Glutamatergic neuron (in vitro differentiated cells): ENCODE measurements at places on chromosomes 11 and 22. TPM values are rescaled to one million over a fixed set of nuclear protein-coding genes. Genes with fewer than 3 reads are reported as not detected.

GRCh38 chr11:100340466-100341319 is 346.4 kb upstream of the ARHGAP42 start:
- H3K27me3 ChIP-seq = no peaks in the 10 kb centered on the region
- H3K4me3 ChIP-seq = no peak overlapping the region

- peak within 1 kb of the TSS; percentile 99 for H3K4me3 ChIP-seq
- peak within 1 kb of the TSS; percentile 97 for H3K27ac ChIP-seq
- peak; percentile 95 for DNase-seq
- H3K4me1 ChIP-seq = no peaks in the 10 kb centered on the region
- no peaks in the 10 kb centered on the region for H3K36me3 ChIP-seq
Observed at GRCh38 chr22:17628406-17629172, at the start of gene ATP6V1E1. TSS of gene ATP6V1E1 (minus strand) at chr22:17628749. CDS start at chr22:17628635, 114 bp downstream.

DNA sequence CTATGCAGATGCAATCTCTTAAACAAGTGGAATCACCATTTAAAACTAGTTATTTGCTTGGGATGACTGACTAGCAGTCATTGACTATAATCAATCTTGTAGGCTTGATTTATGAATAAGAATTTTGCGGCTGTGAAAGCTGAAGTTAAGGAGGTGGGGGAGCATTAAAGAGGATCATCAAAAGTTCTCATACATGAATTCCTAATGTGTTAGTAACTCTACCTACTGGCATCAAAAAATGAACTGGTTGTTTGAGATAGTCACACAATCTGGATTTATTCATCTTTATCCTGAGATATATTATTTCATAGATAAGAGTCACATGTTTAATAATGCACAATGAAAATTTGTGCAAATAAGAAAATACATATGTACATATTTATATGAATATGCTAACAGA is 393.6 kb downstream of the LUZP2 start:
- H3K36me3 ChIP-seq = no peaks in the 10 kb centered on the region
- no peak overlapping the region for H3K27ac ChIP-seq

GRCh38 chr22:17824457-17824856 is 50.2 kb upstream of the BID start:
- H3K27me3 ChIP-seq = peaks cover 4% of the 10 kb centered on the region
- no peaks in the 10 kb centered on the region for H3K4me1 ChIP-seq
- no peak overlapping the region for H3K4me3 ChIP-seq
- DNase-seq = no peak
- H3K36me3 ChIP-seq = no peaks in the 10 kb centered on the region

- peaks cover 8% of the 10 kb centered on the region for H3K27me3 ChIP-seq
- H3K4me1 ChIP-seq = peaks cover 54% of the 10 kb centered on the region
- H3K36me3 ChIP-seq = peaks cover 8% of the 10 kb centered on the region
- H3K27ac ChIP-seq = no peak overlapping the region
- peak; percentile 3 for DNase-seq
- H3K4me3 ChIP-seq = no peak overlapping the region
Observed at GRCh38 chr22:17938484-17938924, 85.9 kb downstream of the MICAL3 start.

DNA sequence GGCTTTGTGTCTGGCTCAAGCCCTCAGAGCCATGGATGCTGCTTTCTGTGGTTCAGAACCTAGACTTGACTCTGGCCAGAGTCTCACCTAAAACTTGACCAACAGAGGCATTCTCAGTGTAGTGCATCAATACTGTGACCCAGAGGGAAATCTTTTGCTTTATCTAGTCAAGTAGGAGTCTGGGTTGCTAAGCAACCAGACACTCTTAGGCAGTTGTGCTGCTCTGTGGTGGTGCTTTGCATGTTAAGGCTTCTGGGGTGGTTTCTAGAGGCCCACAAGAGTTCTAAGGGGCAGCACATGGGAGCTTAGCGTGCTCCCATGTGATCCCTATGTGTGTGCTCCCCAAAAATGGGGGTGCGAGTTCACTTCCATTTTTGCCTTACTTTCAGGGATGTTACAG is 224.6 kb upstream of the PLET1 start:
- no peaks in the 10 kb centered on the region for H3K4me1 ChIP-seq
- DNase-seq = no peak
- H3K27ac ChIP-seq = no peak overlapping the region

DNA sequence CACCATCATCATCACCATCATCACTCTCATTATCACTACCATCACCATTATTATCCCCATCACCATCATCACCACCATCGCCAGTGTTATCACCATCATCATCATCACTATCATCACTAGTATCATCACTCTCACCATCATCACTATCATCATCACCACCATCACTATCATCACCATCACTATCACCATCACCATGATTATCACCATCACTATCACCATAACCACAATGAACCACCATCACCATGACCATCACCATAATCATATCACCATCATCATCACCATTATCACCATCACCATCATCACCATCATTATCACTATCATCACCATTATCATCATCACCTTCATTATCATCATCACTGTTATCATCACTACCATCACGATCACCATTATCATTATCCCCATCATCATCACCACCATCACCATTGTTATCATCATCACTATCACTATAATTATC is 326.7 kb downstream of the BRD1 start:
- no peaks in the 10 kb centered on the region for H3K36me3 ChIP-seq
- no peak for DNase-seq
- H3K4me3 ChIP-seq = no peak overlapping the region
- H3K27ac ChIP-seq = no peak overlapping the region

DNA sequence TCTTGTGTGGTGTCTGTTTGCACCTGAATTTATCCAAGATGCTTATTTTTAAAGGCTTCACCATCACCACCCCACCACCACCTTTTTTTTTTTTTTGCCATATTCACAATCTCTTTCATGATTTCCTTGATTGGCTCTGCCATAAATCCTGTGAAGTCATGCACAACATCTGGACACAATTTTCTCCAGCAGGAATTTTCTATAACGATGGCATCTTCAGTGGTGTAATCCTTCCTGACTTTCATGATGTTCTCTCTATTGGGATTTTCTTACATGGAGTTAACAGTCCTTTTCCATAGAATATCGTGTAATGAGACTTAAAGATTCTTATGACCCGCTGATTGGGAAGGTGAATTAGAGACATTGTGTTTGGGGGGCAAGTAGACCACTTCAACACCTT is 17.8 kb downstream of the ZFP91 start:
- H3K4me3 ChIP-seq = no peak overlapping the region
- H3K27ac ChIP-seq = no peak overlapping the region
- H3K36me3 ChIP-seq = no peaks in the 10 kb centered on the region

DNA sequence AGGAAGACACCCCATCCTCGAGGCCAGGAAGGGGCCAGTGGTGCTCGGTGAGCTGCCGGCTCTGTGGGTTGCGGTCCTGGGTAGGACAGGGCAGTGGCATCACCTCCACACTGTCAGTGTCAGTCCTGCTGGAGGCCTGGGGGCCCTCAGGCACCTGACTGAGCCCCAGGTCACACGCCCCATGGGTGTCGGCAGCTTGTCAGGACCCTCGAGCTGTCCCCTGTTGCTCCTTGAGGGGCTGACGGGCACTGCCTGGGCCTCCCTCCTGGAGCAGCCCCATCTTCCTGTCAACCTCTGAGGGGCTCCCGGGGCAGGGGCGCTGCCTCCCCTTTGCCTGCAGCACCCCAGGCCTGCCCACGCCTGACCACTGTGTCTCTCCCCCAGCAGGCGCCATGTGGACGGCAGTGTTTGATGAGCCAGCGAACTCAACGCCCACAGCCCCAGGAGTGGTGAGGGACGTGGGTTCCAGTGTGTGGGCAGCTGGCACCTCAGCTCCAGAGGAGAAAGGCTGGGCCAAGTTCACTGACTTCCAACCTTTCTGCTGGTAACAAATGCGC is 35.4 kb downstream of the SBF1 start:
- H3K27ac ChIP-seq = no peak overlapping the region
- H3K4me1 ChIP-seq = no peaks in the 10 kb centered on the region
- H3K36me3 ChIP-seq = no peaks in the 10 kb centered on the region
- DNase-seq = no peak
- H3K27me3 ChIP-seq = peaks cover 16% of the 10 kb centered on the region
- H3K4me3 ChIP-seq = no peak overlapping the region

GRCh38 chr11:64250415-64251015 is 815 bp upstream of the PLCB3 start:
- H3K27ac ChIP-seq = no peak overlapping the region
- peaks cover 12% of the 10 kb centered on the region for H3K4me1 ChIP-seq
- H3K27me3 ChIP-seq = peaks cover 11% of the 10 kb centered on the region
- no peak for DNase-seq

DNA sequence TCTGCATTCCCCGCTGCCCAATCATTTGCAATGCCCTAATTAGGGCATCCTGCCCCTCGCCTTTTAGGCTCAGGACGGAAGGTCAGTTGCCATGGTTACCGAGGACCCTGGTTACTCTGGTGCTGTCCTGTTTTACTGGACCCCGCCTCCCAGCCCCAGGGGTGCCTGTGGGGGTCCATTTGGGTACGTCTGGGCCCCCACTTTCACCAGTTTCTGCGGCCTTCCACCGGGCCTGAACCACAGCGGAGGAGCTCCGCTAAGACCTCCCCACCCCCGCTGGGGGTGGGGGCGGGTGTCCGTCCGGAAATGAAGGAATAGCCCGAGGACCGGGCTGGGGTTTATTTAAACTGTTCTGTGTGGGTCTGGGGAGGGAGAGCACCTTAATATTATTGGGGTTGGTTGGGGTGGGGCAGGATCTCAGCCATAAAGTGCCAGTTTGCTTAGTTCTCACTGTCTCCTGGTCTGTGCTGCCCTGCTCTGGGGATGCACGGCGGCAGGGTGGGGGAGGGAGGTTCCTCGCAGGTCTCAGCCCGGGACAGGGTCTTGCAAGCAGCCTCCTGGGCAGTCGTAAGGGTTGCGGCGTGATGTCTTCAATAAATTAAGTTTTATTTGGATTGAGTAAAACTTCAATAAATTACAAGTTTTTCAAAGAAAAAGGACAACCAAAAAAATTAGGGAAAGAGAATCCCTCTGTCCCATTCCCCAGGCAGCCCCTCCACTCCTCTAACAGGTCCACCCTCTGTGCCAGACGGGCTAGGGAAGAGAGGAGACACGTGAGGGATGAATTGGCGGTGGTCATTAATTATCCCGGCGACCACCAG is 5.3 kb downstream of the PHOX2A start:
- peaks cover 32% of the 10 kb centered on the region for H3K27me3 ChIP-seq
- H3K36me3 ChIP-seq = no peaks in the 10 kb centered on the region
- peaks cover 4% of the 10 kb centered on the region for H3K4me1 ChIP-seq
- no peak for DNase-seq
- peak overlapping the region; percentile 67 for H3K4me3 ChIP-seq

- peaks cover 13% of the 10 kb centered on the region for H3K4me1 ChIP-seq
- H3K36me3 ChIP-seq = no peaks in the 10 kb centered on the region
- no peak overlapping the region for H3K4me3 ChIP-seq
- H3K27ac ChIP-seq = no peak overlapping the region
- no peak for DNase-seq
Observed at GRCh38 chr11:34323601-34324000, 34.2 kb downstream of the ABTB2 start.

DNA sequence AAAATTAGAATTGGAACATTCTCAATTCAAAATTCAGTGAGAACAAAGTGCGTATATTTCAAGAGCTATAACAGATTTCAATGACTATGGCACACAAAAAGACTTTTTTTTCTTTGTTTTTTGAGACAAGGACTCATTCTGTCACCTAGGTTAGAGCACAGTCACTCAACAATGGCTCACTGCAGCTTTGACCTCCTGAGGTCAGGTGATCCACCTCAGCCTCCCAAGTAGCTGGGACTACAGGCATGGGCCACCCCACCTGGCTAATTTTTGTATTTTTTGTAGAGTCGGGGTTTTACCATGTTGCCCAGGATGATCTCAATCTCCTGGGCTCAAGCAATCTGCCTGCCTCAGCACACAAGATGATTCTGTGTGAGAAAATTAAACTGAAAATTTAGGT is 51.5 kb downstream of the PIK3C2A start:
- no peaks in the 10 kb centered on the region for H3K27me3 ChIP-seq
- DNase-seq = no peak
- no peaks in the 10 kb centered on the region for H3K36me3 ChIP-seq
- H3K27ac ChIP-seq = no peak overlapping the region
- peaks cover 3% of the 10 kb centered on the region for H3K4me1 ChIP-seq

GRCh38 chr11:22079133-22079872 is 113.6 kb upstream of the ANO5 start:
- no peaks in the 10 kb centered on the region for H3K27me3 ChIP-seq
- DNase-seq = no peak
- H3K4me3 ChIP-seq = no peak overlapping the region
- H3K27ac ChIP-seq = no peak overlapping the region
- H3K36me3 ChIP-seq = no peaks in the 10 kb centered on the region
- H3K4me1 ChIP-seq = no peaks in the 10 kb centered on the region

DNA sequence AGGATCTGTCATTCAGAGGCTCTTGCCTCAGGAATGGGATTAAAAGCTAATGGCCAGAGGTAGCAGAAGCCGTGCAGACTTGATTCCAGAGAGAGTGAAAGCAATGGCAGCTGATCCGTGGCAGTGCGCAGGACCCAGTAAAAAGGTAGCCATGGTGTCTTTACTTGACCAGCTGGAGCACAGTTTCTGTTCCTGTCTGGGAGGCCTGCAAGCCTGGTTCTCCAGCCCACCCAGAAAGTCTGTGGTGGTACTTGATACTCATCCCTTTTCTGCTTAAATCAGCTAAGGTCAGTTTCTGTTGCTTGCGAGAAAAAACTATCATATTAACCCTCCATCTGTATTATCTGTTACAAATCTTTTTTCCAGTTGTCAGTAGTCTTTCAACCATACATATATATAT is 86.7 kb downstream of the RPS6KA4 start:
- H3K4me1 ChIP-seq = peaks cover 13% of the 10 kb centered on the region
- no peak overlapping the region for H3K4me3 ChIP-seq
- H3K27me3 ChIP-seq = peaks cover 4% of the 10 kb centered on the region
- no peaks in the 10 kb centered on the region for H3K36me3 ChIP-seq
- H3K27ac ChIP-seq = no peak overlapping the region

DNA sequence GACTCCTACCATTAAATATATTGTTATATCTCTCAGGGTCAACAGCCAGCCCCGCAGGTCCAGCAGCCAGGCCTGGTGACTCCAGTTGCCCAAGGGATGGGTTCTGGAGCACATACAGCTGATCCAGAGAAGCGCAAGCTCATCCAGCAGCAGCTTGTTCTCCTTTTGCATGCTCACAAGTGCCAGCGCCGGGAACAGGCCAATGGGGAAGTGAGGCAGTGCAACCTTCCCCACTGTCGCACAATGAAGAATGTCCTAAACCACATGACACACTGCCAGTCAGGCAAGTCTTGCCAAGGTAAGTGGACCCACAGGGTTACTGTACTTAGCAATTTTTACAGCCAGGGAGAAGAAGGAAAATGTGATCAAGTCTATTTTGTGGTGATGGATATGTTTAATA is 35.1 kb downstream of the EP300 start:
- H3K36me3 ChIP-seq = no peaks in the 10 kb centered on the region
- H3K4me1 ChIP-seq = no peaks in the 10 kb centered on the region
- peaks cover 1% of the 10 kb centered on the region for H3K27me3 ChIP-seq
- H3K4me3 ChIP-seq = no peak overlapping the region
- no peak overlapping the region for H3K27ac ChIP-seq
- DNase-seq = no peak

GAB4 gene
- 0.15 TPM for total RNA-seq

CARD16 gene
- total RNA-seq = not detected

THAP12 gene
- total RNA-seq = 32.2 TPM

ZP1 gene
- not detected for total RNA-seq

OR51B4 gene
- total RNA-seq = not detected
